ENCODE measurements at places on chromosomes 4 and X. TPM values are rescaled to one million over a fixed set of nuclear protein-coding genes. Genes with fewer than 3 reads are reported as not detected.

- no peaks in the 10 kb centered on the region for H3K4me1 ChIP-seq
- H3K36me3 ChIP-seq: no peaks in the 10 kb centered on the region
These were observed 1000.7 kb downstream of the STIM2 start for GRCh38 chr4:27861381-27861787.

GRCh38 chr4:145843148-145843547, 95.5 kb downstream of the ZNF827 start:
- no peak for DNase-seq
- H3K27ac ChIP-seq: no peak overlapping the region

Gene ZCCHC13
- not detected for total RNA-seq

Gene TCP11X2
- total RNA-seq: not detected

DNA sequence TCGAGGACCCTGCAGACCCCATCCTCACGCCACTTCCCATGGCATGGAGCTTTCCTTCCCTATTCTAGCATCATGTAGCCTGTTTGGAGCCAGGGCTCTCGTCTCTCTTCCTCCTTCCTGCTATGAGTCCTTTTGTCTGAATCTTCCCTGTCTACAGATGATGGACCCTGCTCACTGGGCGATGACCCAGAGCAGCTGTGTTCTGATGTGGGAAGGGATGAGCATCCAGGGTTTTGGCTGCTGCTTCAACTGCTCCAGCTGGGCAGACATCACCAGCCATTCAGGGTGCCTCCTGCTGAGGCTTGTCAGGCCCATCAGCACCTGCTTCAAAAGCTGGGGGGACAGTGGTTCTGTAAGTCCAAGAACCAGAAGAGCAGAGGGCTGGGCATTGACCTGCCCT, 3.2 kb upstream of the CCKAR start:
- H3K4me3 ChIP-seq: no peak overlapping the region
- H3K27ac ChIP-seq: no peak overlapping the region
- peaks cover 2% of the 10 kb centered on the region for H3K27me3 ChIP-seq

Gene TMPRSS11A
- total RNA-seq: not detected

- no peaks in the 10 kb centered on the region for H3K36me3 ChIP-seq
- no peaks in the 10 kb centered on the region for H3K4me1 ChIP-seq
- no peaks in the 10 kb centered on the region for H3K27me3 ChIP-seq
- DNase-seq: no peak
- no peak overlapping the region for H3K27ac ChIP-seq
These were observed 173.0 kb downstream of the RBM46 start for GRCh38 chr4:154954117-154954516.

DNA sequence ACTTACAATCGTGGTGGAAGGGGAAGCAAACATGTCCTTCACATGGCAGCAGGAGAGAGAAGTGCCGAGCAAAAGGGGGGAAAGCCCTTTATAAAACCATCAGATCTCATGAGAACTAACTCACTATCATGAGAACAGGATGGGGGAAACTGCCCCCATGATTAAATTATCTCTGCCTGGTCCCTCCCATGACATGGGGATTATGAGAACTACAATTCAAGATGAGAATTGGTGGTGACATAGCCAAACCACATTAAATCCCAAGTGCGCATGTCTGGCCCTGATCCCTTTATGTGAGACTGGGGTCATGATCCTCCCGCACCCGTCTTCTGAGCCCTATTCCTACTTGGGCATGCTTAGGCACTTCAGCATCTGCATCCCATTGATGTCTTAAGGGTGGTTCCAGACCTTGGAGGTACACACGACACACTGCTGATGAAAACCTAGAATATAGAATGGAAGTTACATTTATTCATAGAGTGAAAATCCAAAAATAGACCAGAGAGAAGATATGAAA, 116.0 kb downstream of the PTTG2 start:
- DNase-seq: no peak
- H3K4me1 ChIP-seq: no peaks in the 10 kb centered on the region
- no peaks in the 10 kb centered on the region for H3K36me3 ChIP-seq
- H3K27ac ChIP-seq: no peak overlapping the region
- no peak overlapping the region for H3K4me3 ChIP-seq

- no peak overlapping the region for H3K4me3 ChIP-seq
- no peak overlapping the region for H3K27ac ChIP-seq
- H3K4me1 ChIP-seq: no peaks in the 10 kb centered on the region
- no peak for DNase-seq
- peaks cover 3% of the 10 kb centered on the region for H3K27me3 ChIP-seq
- no peaks in the 10 kb centered on the region for H3K36me3 ChIP-seq
These were observed 48.1 kb downstream of the RAB40AL start for GRCh38 chrX:102985192-102985591.

Gene TRAM1L1
- total RNA-seq: 0.72 TPM

- no peak overlapping the region for H3K4me3 ChIP-seq
- H3K36me3 ChIP-seq: no peaks in the 10 kb centered on the region
- no peak for DNase-seq
- no peak overlapping the region for H3K27ac ChIP-seq
- H3K4me1 ChIP-seq: no peaks in the 10 kb centered on the region
- H3K27me3 ChIP-seq: no peaks in the 10 kb centered on the region
These were observed 35.3 kb upstream of the ACSL1 start for GRCh38 chr4:184861047-184861446.

DNA sequence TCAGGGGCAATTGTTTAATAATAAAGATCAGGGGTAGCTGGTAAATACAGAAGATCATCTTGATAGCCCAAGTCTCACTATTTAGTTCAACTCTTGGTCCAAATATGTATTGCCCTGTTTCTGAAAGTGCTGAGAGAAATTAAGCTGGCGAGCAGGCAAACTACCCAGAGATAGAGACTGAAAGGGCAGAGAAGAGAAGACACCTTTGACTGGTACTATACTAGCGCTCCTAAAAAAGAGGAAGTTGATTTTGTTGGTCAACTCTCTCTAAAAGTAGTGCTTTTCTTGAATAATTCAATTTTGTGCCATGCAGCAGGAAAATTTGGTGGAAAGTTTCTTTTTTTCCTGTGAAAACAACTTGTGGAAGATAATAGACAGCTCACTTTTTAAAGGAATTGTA, 64.0 kb downstream of the IGSF1 start:
- DNase-seq: no peak
- H3K4me1 ChIP-seq: no peaks in the 10 kb centered on the region
- no peak overlapping the region for H3K4me3 ChIP-seq

Gene SHROOM4
- total RNA-seq: 0.13 TPM

- DNase-seq: no peak
- no peak overlapping the region for H3K27ac ChIP-seq
- H3K4me1 ChIP-seq: peaks cover 7% of the 10 kb centered on the region
- H3K36me3 ChIP-seq: no peaks in the 10 kb centered on the region
- no peak overlapping the region for H3K4me3 ChIP-seq
These were observed 13.9 kb upstream of the RHOH start for GRCh38 chr4:40182954-40183353.

GRCh38 chr4:13782231-13782630, 154.7 kb upstream of the BOD1L1 start:
- H3K4me3 ChIP-seq: no peak overlapping the region
- no peak for DNase-seq
- no peaks in the 10 kb centered on the region for H3K36me3 ChIP-seq
- no peaks in the 10 kb centered on the region for H3K27me3 ChIP-seq
- H3K27ac ChIP-seq: no peak overlapping the region
- no peaks in the 10 kb centered on the region for H3K4me1 ChIP-seq

Gene JADE3
- total RNA-seq: 22.2 TPM

Gene HSFX4
- total RNA-seq: not detected

- H3K36me3 ChIP-seq: no peaks in the 10 kb centered on the region
- DNase-seq: no peak
- H3K4me1 ChIP-seq: no peaks in the 10 kb centered on the region
- H3K27me3 ChIP-seq: no peaks in the 10 kb centered on the region
These were observed 65.4 kb upstream of the GK2 start for GRCh38 chr4:79473439-79473724.

DNA sequence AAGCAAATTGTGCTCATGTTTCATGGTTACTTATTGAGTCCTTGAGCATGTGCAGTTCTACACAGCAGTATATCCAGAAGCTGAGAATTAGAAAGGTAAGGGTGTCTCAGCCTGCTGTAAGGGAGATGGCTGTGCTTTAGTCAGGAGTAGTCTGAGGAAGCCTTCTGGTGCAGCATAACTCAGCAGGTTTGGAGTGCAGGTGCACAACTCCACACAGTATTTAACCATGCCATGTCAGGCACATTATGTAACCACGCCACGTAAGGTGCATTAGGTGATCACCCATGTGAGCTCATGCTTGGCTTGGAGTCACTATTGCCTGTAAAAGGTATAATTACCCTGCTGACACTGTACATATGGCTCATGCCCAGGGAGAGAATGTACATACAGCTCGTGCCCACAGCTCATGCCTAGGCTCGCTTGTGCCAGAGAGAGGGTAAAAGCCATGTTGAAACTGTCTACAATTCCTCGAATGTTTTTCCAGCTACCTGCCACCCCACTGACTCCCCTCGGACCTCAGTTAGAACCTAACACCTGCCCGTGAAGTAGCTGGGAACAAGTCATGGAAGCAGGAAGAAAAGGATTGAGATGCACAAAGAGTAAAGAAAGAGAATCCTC, 37.8 kb downstream of the UCHL1 start:
- no peak overlapping the region for H3K27ac ChIP-seq
- no peaks in the 10 kb centered on the region for H3K4me1 ChIP-seq
- H3K36me3 ChIP-seq: no peaks in the 10 kb centered on the region
- H3K27me3 ChIP-seq: no peaks in the 10 kb centered on the region

Gene CORIN
- total RNA-seq: not detected

DNA sequence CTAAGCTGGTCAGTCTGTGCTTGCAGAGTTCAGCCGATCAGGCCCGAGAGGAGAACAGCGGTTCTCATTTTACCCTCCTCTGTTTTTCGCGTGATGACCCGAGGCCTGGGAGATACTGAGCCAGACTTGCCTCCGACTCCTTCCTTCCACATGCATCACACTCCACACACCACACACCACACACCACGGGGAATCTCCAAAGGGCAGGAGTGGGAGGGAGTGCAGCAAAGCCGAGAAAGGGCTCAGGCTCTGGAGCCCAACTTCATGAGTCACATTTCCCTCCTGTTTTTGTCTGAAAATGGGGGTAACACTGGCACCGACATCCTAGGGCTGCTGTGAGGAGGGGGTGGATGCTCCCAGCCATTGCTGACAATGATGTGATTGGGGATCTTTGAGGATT, 38.9 kb downstream of the TKTL1 start:
- H3K27me3 ChIP-seq: no peaks in the 10 kb centered on the region
- no peaks in the 10 kb centered on the region for H3K4me1 ChIP-seq
- DNase-seq: no peak

- no peak for DNase-seq
- no peak overlapping the region for H3K27ac ChIP-seq
- H3K4me1 ChIP-seq: no peaks in the 10 kb centered on the region
- no peak overlapping the region for H3K4me3 ChIP-seq
- peaks cover 27% of the 10 kb centered on the region for H3K36me3 ChIP-seq
These were observed 37.2 kb downstream of the EIF4E start for GRCh38 chr4:98891478-98892337.

DNA sequence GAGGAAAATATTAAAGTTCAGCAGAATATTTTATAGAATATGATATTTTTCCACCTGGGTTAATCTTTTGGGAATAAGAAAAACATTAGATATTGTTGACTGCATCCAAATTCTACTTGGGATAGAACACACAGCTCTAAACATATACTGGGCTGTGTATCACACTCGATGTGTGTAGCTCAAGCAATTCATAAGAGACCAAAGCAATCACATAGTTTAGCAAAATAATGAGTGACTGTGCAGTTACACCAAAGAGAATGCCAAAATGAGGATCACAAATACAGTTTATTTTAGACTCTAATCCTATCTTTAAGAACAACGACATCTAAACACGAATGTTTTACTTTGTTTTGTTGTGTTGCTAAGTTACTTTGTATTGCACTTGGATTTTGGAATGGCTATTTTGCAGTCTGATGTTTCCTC, 101.2 kb downstream of the CBR4 start:
- H3K4me3 ChIP-seq: no peak overlapping the region
- no peaks in the 10 kb centered on the region for H3K4me1 ChIP-seq
- H3K27me3 ChIP-seq: no peaks in the 10 kb centered on the region
- H3K27ac ChIP-seq: no peak overlapping the region

DNA sequence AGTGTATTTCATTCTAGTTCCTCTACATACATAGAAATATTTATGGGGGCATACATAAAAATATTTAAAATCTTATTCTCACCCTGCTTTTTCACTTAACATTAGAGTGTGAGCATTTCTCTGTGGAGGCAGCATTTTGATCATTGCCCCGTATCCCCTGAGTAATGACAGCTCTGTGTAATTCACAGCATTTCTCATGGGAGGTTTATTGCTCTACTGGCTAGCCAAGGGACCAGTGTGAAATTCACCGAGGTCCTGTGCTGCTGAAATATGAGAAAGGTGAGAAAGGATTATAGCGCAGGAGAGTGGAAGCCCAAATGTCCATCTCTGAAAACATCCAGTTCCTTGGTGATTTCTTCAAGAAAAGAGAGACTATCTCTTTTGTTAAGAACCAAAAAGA, 22.9 kb downstream of the PDGFC start:
- peaks cover 64% of the 10 kb centered on the region for H3K4me1 ChIP-seq
- H3K27ac ChIP-seq: peak overlapping the region; percentile 85
- no peak for DNase-seq
- no peaks in the 10 kb centered on the region for H3K27me3 ChIP-seq
- H3K36me3 ChIP-seq: no peaks in the 10 kb centered on the region

DNA sequence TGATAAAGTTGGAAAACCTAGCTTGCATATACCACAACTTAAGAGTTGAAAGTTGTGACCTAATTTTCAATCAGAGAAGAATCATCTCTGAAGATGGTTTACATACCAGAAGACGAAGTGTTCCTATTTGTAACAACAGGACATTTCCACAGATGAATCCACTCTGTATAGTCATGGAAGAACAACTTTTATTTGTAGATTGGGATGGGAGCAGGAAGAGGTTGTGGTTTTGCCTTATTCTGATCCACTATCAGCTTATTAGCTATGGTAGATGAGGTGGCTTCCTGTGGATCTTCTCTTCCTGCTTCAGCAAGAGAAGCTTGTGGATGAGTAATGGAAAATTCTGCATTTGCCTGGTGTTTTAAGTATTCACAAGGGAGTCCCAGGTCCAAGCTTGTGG, 18.6 kb upstream of the SUPT20HL1 start:
- no peak for DNase-seq
- no peaks in the 10 kb centered on the region for H3K4me1 ChIP-seq
- no peak overlapping the region for H3K27ac ChIP-seq
- H3K4me3 ChIP-seq: no peak overlapping the region
- H3K27me3 ChIP-seq: no peaks in the 10 kb centered on the region

Gene CYSLTR1
- total RNA-seq: not detected

GRCh38 chr4:180669680-180670079, 1573.5 kb upstream of the TENM3 start:
- no peak for DNase-seq
- no peaks in the 10 kb centered on the region for H3K4me1 ChIP-seq
- no peaks in the 10 kb centered on the region for H3K27me3 ChIP-seq
- no peaks in the 10 kb centered on the region for H3K36me3 ChIP-seq
- H3K27ac ChIP-seq: no peak overlapping the region

Measured in Panc1 (cell line).